ENCODE measurements at places on chromosomes 7 and 10.

DNA sequence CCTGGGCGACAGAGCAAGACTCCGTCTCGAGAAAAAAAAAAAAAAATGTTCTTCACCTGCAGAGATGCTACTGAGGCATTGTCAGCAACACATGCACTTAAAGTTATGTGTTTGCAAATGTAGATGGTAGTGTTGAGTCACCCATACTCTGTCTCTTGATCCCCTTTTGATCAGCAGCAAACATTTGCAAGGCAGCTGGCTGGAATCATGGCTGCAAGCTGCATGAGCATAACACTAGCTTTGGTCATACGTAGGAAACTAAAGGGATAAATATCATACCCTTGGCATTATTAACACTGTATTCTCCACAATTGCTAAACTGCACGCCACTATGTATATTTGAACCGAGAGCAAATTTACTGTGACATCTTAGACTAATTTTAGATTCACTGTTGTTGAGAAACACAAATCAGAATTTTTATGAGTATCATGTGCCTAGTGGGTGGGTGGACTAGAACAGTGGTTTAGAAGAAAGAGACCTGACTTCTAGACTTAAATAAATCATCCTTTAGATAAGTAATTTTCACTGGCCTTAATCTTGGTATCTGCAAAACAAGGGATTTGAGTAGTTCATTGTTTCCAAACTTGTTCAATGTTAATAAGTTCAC is 229.3 kb upstream of the MEOX2 start:
- DNase-seq = no peak

DNA sequence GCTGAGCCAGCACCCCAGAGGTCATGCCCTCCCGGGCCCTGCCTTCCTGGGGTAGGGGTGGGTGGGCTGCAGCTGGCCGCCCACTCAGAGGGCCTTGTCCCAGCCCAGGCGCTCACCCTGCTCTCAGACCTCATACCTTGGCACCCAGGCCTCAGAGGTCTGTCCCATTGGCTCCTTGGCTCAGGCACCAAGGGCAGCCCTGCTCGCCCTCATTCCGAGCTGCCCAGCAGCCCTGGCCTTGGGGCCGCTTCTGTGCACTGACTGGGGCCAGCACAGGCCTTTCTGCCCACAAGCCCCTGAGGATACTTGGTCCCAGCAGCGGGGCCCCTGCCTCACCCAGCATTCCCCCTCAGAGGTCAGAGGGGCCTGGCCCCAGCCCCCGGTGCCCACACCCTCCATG is 34.3 kb downstream of the YKT6 start:
- DNase-seq = no peak

DNA sequence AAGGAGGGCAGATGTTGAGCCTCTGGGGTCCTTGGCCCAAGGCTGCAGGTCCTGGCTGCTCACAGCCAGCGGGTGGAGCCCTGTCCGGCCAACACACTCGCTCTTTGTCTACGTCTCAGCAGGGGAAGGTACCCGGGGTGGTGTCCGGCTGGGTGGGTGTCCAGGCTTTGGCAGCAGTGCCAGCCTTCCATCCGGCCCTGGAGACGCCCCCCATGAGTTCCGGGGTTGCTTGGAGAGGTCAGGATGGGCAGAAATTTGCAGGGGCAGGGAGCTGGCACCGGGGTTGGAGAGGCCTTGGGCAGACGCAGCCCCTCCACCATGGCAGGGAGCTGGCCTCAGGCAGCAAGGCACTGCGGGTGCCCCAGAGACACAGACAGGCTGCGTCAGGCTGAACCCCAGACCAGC is 42.2 kb upstream of the ELN start:
- DNase-seq = no peak

GRCh38 chr7:45171946-45172345 is 14.4 kb downstream of the RAMP3 start:
- DNase-seq = no peak

- no peak for DNase-seq
These were observed 115.9 kb downstream of the PTPRN2 start for GRCh38 chr7:158471716-158472115.

DNA sequence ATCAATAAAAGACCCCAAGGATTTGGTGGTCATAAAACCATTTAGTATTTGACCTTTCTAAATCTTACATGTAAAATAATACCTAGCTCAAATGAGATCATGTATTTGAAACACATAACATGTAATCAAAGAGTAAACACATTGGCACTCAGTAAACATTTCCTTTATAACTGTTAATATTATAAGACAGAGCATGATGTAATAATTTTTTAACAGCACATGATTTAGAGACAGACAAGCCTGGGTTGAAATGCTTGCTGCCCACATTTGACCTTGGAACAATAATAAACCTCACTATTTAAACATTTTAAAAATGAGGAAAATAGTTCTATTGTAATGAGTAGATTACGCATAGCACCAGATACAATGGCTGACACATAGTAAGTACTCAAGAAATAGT is 105.2 kb upstream of the GPR141 start:
- no peak for DNase-seq

DNA sequence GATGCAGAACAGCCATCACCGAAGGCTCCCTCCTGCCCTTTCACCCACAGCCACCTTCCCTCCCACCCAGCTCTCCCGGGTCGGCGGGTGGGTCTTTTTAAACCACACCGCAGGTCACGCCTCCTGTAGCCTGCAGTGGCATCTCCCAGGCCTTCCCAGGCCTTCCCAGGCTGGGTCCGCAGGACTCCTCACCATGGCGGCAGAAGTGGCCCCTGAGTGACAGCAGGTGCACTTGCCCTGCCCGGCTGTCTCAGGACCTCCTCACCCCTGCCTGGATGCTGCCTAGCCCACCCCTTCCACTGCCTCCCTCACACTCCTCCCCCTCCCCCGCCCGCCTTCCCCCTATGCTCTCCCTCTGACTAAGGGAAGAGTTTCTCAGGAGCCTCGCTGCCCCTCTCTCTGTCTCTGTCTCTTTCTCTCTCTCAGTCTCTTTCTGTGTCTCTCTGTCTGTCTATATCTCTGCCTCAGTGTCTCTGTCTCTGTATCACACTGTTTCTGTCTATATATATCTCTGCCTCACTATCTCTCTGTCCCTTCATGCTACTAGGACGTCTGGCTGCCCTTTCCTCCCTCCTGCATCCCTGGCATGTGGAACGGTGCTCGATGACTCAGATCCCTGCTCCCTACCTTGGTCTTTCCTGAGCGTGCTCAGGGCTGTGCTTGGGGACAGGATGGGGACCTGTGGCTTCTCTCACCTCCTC is 57.5 kb downstream of the GLRX3 start:
- DNase-seq = no peak

DNA sequence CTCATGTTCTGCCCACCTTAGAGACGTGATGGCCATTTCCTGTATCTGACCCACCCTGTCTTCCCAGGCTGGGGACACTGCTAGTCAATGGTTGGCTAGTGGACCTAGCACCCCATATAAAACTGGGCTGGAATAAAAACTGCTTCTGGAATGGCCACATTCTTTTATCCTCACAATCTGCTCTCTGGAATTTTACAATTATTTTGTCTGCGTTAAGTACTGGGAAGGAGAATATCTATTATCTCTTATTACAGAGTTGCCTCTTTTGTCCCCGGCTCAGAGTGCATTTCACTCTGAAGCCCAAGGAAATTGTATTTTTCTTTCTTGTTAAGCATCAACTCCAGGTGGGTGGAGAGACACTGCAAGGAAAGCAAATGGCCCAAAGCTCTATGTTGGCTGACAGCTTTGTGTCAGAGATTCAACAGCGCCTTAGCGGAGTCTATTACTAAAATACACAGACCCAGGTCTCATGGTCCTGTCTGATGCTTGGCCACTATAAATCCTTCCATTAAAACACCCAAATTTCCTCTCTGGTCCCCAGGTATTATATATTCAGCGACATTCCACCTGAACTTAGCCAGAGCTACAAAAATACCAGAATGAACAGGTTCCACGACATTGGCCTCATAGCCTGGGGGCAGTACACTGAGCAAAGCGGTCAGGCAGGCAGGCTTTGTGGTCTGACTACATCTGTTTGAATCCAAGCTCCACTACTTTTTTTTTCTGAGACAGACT is 121.7 kb downstream of the PRPF18 start:
- no peak for DNase-seq

GRCh38 chr10:1036341-1036791 is 10.7 kb upstream of the IDI2 start:
- DNase-seq = peak; percentile 58

DNA sequence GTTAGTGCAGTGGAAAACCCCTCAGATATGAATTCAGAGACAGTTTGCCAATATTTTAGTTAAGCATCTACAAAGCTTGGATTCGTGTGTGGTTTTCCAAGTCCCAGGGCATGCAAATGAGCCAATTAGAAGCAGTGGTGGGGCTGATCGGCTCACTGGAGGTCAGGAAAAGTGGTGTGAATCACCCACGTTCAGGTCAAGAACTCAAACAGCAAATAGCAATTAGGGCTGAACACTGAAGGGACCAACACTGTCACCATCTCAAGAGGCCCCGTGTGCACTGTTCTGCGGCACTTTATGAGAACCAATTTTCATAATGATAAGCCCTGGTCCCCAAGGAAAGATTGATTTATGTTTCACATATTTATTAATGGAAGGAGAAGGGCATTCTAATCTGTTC is 68.9 kb downstream of the ADARB2 start:
- no peak for DNase-seq

- DNase-seq = no peak
These were observed 107.4 kb downstream of the WDFY4 start for GRCh38 chr10:48792121-48792520.

DNA sequence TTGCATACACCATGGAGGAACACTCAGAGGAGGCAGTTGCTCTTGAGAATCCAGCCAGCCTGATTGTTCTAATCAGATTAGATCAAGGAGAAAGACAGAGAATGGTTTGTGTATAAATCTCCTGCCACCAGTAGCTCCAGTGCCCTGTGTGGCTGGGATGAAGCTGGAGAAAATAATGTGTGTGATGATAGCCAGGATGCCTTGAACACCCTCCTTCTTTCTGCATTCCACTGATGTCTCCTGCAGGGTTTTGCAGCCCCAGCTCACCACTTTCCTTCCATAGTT is 614.7 kb upstream of the FOXK1 start:
- DNase-seq = no peak

DNA sequence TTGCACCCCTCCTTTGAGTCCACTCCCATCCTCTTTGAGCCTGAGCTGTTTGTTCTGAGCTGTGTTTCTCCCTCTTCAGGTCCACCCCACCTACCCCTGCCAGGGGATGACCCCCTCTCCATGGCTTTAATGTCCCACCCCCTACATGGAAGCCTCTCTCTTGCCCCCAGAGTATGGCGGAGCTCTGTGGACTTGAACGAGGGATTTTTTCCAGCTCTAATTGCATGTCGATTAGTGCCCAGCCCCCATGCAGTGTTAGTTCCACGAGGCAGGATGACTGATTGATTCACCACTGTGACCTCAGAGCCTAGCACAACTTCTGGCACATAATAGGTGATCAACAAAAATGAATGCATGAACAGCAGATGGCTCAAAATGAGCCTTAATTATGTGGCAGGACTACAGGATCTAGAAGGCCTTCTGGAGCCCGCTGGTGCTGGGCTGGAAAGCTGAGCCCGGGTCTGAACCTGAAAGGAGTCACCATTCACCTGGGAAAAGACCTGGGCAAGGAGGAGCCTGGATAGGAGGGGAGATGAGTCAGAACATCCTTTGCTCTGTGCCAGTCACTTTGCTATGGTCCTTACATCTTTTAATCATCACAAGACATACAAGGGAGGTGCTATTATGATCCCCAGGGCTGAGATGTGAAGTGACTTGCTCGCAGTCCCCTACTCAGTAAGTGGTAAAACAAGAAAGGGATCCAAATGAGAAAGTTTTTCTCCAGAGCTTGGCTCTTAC is 17.1 kb upstream of the SLC18A2 start:
- DNase-seq = no peak

DNA sequence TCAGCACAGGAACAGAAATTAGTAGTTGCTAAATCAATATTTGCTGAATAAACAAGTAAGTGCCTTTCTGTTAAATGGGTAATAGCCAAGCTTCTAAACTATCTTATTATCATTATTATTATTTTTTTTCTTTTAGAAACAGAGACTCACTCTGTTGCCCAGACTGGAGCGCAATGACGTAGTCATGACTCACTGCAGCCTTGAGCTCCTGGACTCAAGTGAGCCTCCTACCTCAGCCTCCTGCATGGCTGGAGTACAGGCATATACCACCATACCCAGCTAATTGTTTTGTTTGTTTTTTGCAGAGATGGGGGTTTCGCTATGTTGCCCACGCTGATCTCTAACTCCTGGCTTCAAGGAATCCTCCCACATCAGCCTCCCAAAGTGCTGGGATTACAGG is 12.3 kb upstream of the ELN start:
- DNase-seq = no peak

GRCh38 chr7:157523766-157524421 is 187.1 kb downstream of the DNAJB6 start:
- DNase-seq = no peak

DNA sequence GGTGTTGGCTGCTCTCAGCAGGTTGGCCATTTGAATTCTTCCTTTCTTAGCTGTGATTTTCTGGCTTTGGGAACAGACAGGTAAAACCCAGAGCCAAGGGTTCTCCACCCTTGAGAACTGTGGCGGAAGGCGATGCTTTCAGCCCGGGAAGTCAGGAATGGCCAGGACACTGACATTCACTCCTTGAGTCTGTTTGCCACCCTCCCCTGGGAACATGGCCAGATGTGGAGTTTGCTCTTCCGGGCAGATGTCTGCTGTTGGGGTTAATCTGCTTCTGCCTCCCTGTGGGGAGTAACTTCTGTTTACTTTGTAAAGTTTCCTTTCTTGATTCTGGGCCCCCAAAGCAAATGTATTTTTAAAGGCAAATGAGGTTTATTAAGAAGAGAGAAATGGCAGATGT is 17.7 kb downstream of the GATA3 start:
- no peak for DNase-seq

GRCh38 chr7:77685233-77685632 is 11.0 kb upstream of the RSBN1L start:
- DNase-seq = no peak

GRCh38 chr7:130187360-130187759 is 17.8 kb downstream of the TMEM209 start:
- no peak for DNase-seq

- no peak for DNase-seq
These were observed 40.0 kb downstream of the MKI67 start for GRCh38 chr10:128086003-128086863.

GRCh38 chr7:6590645-6591110 is 857 bp downstream of the INTS15 start:
- DNase-seq = no peak

- DNase-seq = no peak
These were observed 85.6 kb upstream of the IMMP2L start for GRCh38 chr7:111647881-111648280.

DNA sequence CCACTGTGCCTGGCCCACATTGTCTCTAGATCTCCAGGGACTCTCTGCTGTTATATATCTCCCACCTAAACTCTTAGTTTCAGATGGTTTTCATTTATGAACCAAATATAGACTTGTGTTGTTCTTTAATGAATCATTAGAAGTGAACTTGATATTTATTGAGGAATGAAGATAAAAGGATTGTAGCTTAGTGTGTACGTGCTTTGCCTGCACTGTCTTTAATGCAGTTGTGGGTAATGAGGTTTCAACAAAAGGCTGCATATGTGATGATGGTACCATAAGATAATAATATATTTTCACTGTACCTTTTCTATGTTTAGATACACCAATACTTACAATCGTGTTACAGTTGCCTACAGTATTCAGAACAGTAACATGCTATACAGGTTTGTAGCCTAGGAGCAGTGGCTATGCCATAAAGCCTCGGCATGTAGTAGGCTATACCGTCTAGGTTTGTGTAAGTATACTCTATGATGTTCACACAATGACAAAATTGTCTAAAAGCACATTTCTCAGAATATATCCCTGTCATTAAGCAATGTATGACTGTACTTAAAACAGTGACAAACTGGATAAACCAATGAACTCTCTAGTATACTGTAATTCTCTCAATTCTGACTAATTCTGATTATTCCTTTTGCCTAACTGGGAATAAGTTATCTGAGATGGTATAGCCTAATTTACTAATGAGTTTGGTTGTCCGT is 25.2 kb downstream of the VCL start:
- peak; percentile 32 for DNase-seq
